KBM-7 (cell line): ENCODE measurements at places on chromosomes 6 and 20.

GRCh38 chr6:143839196-143839595, 3.9 kb upstream of the LTV1 start:
- DNase-seq, result no peak

- no peak for DNase-seq
These were observed 6.8 kb downstream of the CGA start for GRCh38 chr6:87088076-87088475.

DNA sequence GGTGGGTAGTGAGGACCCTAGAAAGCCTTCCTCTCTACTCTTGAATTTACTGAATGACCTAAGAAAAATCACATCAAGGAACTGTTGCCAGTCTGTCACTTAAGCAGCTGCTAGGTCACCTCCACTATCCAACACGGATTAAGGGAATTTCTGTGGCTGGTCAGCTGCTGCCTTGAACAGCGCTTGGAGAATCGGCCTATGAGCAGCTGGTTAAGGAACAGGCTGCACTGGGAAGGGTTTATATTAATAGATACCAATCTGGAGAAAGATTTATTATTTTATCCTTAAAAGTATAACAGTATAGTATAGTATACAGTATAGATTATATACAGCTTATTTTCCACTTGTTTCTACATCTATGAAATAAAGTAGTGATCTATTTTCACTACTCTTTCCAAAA, 6.5 kb downstream of the PTPRK start:
- DNase-seq, result no peak

- DNase-seq, result no peak
These were observed 40.4 kb downstream of the MDGA1 start for GRCh38 chr6:37657112-37657886.

- peak; percentile 38 for DNase-seq
These were observed 106.3 kb downstream of the SLC23A2 start for GRCh38 chr20:4894981-4895381.

DNA sequence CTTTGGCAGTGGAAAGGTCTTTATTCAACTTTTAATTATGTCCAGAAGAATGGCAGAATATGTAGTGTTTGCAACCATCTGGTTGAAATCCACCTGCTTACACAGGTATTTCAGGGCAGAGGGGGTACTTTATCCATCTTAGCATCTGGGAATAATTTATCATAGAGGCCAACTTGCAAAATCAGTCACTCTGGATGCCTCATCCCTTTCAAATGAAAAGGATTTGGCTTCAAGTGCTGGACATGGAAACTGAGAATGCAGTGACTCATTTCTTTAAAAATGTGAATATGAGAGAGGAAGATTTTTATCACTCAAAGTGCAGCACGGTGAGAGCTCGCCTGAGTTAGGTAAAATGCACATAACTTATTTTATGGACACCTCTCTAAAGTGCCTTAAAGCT, 758.3 kb downstream of the KIF16B start:
- no peak for DNase-seq
